Fibroblast of skin of scalp (primary cell): ENCODE measurements at places on chromosomes 3 and 15.

DNA sequence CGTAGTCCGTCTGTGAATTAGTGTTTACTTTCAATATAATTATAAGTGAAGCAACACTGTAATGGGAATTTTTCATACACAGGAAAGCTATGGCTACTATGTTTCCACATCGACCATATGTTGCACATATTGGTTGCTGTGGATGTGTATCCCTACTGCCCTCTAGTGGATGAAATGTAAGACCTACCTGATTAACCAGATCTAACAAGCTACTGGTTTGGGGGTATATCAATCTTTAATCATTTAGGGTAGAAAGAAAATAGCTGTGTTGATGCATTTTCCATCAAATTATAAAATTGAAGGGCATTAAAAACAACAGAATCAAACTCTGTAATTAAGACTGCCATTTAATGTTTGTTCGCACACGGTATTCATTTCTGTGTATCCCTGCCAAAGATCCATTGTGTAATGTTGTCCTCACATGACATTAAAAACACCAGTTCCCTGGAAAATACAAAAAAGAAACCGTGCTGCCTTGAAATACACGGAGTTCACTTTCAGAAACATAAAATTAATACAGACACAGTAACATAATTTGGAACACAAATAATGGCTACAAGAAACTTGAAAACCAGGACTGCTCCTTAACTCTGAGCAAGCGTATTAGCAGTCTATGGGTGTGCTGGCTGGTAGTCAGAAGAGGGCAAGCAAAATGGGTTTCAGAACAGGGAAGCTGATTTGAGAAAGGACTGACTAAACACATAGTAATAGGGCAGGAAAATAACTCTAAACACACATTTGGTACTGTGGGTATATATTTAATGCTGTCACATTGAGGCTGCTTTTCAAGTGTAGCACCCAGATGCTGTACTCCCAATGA is 125.1 kb downstream of the TIGIT start:
- peak; percentile 79 for DNase-seq

DNA sequence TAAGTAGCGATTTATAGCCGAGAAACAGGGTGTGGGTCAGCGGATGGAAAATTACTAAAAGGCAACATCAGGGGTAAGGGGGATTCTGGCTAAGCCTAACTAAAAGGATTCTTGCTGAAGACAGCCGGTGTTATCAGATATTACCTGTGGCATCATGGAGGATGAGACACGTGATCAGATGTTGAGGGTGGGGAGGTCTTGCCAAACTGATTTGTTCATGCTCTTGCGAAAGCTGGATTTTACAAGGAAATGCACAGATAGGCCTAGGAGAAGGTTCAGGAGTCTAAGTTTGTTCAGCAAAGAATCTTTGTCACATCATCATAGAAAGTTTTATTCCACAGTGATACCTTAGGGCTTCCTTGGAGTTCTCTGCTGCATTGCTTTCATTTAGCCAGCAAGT is 396.8 kb upstream of the TBL1XR1 start:
- DNase-seq, result no peak

- DNase-seq, result peak; percentile 95
These were observed 44.5 kb upstream of the CCDC80 start for GRCh38 chr3:112685420-112685819.

DNA sequence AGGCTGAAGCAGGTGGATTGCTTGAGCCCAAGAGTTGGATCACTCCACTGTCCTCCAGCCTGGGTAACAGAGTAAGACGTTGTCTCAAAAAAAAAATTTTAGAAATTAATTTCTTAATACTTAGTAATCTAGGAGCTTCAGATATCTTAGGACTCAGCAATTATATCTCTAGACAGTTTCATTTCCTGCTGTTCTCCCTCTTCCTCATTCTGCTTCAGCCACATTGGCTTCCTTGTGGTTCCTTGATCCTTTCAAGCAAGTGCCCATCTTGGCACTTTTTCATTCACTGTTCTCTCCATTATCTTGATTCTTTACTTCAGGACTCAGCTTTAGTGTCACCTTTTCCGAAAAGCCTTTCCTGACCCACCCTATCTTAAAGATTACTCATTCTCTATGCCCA is 22.5 kb downstream of the TMEM202 start:
- DNase-seq, result no peak

DNA sequence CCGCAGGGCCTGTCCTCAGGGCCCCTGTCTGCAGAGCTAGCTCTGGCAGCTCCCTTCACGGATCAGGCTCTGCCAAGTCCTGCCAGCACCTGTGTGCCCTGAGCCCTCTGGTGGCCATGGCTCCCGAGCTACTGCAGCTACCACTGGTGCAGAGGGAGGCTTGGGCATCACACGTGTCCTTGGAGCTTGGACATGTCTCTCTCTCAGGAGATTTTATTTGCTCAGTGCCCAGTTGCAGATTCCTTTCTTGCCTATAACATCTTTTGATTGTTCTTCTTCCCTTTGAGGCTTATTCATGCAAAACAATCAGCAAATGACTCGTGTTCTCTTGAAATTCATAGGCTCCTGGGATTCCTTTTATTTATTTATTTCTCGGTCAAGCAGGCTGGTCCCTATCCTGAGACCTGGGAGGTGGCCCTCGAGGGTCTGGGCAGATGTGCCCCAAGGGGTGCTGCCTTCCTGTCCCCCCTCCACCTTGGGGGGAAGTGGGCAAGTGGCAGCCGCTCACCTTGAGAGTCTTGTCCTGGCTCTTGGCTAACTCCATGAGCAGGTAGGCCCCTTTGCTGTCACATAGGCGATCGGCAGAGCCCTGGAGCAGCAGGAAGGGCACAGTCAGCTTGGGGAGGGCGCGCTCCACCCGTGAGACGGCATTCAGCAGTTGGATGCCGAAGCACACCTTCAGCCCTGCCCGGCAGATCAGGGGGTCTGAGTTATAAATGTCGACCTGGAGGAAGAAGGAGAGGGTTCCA is 21.9 kb downstream of the ABTB1 start:
- no peak for DNase-seq

DNA sequence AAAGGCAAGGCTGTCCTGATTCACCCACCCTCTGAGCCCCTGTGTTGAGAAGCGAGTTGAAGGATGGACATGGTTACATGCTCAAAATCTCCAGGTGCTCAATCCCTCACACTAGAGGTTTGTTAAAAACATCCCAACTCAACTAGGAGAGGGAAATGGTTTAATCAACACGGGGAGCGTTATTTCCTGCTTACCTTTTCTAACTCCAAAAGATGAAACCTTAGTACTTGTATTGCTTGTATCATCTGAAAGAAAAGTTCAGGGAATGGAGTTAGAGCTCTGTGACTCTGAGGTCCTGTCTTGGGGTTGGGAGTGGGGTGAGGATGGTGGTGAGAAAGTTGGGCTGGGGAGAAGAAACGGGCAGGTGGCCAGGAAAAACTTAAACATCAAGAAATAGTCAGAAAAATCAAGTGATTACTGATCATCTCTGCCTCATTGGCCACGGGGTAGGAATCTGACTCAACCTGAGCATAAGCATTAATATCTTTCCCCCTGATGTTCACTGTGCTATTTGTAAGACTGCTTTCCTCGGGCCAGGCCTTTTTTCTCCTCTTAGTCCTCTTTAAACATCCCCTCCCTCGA is 5.9 kb downstream of the MEIS2 start:
- peak; percentile 21 for DNase-seq

- no peak for DNase-seq
These were observed 77.8 kb upstream of the VGLL4 start for GRCh38 chr3:11721479-11721878.

DNA sequence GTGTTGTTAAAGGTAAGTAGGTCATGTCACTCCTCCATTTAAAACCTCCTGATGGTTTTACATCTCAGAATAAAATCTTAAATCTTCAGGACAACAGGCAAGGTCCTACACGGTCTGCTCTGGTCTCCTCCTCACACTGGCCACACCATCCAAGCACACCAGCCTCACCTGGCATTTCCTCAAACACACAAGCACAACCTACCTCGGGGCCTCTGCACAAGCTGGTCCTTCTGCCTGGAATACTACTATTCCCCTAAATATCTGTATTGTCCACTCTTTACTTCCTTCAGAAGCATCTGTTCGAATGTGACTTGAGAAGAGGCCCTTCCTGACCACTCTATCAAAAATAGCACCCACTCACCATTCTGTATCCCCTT is 1.8 kb downstream of the GORASP1 start:
- DNase-seq, result no peak

DNA sequence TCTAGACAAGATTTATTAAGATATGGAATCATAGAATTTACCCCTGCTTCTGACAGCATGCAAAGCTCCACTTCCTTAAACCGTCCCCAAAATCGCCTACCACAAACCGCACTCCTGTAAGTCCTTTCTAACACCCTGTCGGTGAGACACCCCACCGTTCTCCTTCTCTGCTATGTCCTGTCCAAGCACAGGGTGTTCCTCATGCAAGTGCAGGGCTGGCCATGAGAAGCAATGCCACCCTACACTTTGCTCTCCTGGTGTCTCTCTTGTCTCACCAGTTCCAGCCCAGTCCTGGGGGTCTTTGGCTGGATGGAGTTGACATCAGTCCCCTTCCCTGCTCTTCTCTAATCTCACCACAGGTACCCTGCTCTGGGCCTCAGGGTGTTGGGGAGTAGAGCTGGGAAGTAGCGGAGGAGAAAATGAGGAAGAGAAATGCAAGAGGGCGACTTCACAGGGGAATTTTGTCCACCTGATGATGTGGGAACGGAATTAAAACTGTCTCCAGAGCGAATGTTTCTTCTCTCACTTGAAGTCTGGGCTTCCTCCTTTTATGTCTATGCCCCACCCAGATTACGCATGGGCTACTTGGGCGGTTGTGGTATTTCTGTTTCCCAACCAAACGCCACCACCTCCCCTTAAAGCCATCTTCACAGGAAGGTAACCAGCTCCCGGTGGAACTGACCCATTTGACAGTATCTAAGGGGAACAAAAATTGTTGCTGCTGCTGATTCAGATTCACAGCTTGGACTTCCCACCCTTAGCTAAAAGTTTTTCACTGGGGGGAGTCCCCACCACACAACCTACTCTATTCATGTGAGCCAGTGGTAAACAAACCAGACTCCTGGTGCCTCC is 49.9 kb downstream of the CASR start:
- no peak for DNase-seq
